K562 (cell line): ENCODE measurements at places on chromosomes 5 and 9.

- no peak for DNase-seq
These were observed 178.9 kb downstream of the SEMA6A start for GRCh38 chr5:116395631-116396203.

- DNase-seq = no peak
These were observed 14.3 kb downstream of the KDM3B start for GRCh38 chr5:138366632-138367382.

- no peak for DNase-seq
These were observed 44.1 kb upstream of the KCNN2 start for GRCh38 chr5:114317751-114318150.

- DNase-seq = no peak
These were observed 10.1 kb upstream of the C1QTNF3 start for GRCh38 chr5:34053133-34053532.

DNA sequence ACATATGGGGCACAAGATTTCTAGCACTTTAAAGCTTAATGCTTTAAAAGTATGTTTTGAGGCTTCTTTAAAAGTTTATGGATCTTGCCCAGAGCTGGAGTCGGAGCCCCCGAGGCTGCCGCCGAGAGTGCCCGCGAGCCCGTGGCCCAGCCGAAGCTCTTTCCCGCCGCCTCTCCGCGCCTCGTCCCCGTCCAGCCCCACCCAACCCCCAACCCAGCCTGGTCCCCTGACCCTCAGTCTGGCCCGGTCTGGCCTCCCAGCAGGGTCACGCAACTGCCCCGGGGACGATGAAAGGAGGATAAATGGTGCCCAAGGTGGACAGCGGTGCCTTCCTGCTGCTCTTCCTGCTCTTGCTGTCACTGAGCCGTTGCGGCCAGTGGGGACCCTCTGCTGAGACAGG lies 1.7 kb downstream of the TSSK1B start:
- DNase-seq = no peak
